ENCODE measurements at places on chromosomes 2 and 18.

DNA sequence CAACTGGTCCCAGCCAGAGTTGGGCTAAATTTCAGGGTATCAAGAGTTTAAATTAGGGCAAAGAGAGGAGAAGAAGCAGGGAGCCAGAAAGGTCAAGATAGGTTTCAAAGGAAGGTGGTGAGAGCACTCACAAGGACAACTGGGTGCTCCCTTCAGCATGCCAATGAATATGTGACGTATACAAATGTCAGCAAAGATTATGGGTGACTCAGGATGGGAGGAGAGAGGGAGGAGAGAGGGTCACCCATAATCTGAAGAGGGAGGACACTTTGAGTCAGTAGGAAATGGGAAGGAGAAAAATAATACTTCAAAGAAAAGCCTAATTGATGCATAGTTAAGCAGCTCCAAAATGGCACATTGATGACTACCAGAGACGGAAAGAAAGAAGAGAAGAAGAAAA, 53.1 kb upstream of the ABCA12 start:
- DNase-seq, result no peak

- DNase-seq, result no peak
Measured at GRCh38 chr2:224813578-224813977, 97.4 kb upstream of the CCDC195 start.

DNA sequence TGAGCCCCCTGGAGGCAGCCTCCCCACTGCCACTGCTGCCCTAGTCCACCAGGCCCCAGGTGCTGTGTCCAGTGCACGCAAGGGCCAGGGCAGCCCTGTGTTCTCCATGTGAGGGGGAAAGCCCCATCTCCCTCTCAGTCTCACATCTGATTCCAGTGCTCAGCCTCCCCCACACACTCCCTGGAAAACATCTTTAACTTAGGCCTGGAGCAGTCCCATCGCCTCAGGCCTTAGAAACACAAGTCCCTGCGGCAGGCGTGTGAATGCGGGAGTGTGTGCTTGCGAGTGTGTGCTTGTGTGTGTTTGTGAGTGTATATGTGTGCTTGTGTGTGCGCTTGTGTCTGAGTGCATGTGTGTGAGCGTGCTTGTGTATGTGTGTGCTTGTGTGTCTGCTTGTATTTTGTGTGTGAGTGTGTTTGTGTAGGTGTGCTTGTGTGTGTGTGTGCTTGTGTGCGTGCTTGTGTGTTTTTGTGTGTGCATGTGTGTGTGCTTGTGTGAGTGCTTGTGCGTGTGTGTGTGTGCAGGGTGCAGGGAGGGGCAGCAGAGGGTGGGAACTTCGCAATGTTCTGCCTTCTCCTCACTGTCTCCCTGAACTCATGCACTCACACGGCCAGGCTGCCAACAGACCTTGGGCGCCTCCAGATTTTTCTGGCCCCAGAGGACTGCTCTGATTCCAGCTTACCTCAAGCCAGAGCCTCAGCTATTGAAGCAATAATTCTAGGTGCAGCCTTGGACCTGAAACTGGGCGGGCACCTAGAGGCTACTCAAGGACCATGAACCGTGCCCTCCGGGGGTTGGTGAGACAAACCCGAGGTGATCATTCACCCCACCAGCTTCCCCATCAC, 139.6 kb downstream of the CABLES1 start:
- DNase-seq, result no peak

DNA sequence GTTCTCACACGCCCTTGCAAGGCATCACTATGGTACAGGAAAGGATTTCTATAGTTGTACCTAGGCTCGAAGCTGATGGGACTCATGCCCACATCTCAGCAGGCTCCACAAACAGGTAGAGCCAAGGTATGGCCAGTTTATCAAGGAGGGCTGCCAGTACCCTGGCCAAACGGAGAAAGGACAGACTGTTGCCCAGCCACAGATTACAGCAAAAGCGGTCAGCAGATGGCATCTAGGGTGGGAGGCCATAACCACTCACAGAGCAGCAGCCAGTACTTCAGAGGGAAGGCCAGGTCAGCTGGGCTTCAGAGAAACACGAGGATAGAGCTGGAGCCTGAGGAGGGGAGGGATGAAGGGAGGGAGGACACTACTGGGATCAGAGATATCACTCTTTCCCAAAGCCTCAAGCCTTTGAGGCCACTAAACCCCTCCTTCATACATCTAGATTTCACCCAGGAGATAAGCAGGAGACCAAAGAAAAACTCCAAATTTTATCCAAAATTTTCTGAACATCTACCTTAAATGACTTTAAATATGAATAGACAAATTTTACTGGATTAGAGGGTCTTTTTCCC, 904.2 kb upstream of the NXPH2 start:
- DNase-seq, result no peak

GRCh38 chr2:130756053-130756873, 923 bp downstream of the AMER3 start:
- DNase-seq, result no peak

- DNase-seq, result no peak
Measured at GRCh38 chr2:78118037-78118436, 595.9 kb upstream of the LRRTM4 start.

DNA sequence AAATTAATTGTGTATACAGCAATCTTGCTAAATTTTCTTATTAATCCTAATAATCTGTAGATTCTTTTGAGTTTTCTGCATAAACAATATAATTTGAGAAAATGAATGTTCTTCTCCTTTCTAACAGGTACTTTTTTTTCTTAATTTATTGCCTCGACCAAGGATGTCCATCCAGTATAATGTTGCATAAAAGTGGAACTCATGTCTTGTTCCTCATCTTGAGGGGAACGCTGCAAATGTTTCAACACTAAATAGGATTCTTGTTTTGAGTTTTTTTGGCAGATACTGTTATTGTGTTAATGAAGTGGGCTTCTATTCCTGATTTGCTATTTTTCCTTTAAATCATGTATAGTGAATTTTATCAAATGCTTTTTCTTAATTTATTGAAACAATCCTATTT, 244.4 kb upstream of the REV1 start:
- DNase-seq, result no peak

DNA sequence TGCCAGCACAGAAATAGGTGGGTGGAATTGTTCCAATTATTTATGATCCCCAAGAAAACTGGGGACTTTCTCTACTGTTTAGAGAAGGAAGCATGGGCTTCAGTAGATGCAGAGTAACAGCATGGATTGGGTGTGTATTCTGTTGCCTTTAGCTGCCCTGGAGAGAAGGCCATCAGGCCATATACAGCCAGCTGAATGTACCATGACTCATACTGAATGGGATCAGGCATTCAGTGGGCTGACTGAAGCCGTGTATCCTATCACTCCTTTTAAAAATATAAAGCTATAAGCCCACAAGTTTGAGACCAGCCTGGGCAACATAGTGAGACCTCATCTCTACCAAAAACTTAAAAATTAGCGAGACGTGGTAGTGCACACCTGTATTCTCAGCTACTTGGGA, 16.7 kb upstream of the PLEKHM3 start:
- DNase-seq, result no peak

DNA sequence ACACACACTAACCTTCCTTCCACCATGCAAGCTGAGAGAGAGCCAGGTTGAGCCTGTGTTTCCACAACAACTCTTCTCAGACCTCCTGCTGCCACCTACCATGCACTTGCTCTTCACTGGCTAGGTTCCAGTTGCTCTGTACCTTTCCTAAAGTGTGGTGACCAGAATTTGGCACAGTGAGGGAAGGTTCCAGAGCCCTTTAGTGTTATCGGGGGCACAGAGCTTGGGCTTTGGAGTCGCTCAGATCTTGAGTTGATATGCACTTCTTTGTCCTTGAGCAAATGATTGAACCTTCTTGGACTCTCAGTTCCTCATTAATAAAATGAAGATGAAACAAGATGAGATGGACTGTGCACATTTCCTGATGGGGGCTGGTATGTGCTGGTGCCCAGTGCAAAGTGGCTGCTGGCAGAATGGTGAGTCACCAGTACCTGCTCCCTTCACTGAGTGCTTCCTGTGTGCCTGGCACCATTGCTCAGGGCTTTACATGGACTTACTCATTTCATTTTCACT, 47.1 kb downstream of the NEDD4L start:
- no peak for DNase-seq

DNA sequence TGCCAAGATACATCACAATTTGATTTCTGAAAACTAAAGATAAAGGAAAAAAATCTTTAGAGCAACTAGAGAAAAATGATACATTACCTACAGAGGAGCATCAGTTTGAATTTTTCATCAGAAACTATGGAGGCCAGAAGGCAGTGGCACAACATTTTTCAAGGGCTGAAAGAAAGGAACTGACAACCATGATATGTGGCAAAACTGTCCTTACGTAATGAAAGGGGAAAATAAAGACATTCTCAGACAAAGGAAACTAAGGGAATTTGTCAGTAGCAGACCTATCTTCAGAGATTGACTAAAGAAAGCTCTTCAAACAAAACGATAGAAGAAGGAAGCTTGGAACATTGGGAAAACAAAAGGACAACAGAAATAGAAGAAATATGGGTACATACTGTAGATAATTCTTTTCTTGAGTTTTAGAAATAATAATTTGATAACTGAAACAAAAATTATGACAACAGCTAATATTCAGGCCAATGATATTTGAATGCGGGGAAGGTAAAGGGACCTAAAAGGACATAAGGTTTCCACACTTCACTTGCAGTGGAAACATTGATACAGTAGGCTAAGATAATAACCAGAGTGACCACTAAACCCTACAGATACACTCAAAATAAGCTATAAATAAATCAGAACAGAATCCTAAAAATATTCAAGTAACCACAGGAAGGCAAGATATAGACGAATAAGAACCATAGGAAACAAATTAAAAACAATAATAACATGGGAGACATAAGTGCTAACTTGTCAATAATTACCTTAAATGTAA, 70.0 kb upstream of the NPAS2 start:
- no peak for DNase-seq

Data from CD8-positive, alpha-beta memory T cell (primary cell).